ENCODE measurements at places on chromosomes 6 and 20. TPM values are rescaled to one million over a fixed set of nuclear protein-coding genes. Genes with fewer than 3 reads are reported as not detected.

DNA sequence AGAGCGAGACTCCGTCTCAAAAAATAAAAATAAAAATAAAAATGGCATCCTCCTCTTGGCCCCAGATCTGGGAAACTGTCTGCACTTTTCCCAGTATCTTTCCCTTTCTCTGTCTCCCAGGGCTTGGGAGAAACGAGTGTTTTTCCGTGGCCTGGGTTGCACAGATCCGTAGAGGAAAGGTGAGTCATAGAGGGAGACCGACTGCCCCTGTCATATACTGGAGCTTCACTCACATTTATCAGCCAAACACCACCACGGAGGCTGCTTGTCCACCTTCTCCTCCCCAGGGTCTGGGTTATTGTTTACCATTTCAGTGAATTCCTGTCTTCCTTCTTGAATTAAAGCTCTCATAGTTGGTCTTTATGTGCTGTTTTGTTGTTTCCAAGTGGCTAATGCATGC lies 31.9 kb upstream of the EIF2S2 start:
- H3K4me1 ChIP-seq = peaks cover 4% of the 10 kb centered on the region
- H3K36me3 ChIP-seq = no peaks in the 10 kb centered on the region
- peaks cover 4% of the 10 kb centered on the region for H3K27me3 ChIP-seq
- DNase-seq = no peak

GRCh38 chr20:41098703-41099250 lies 38.6 kb upstream of the PLCG1 start:
- no peaks in the 10 kb centered on the region for H3K27me3 ChIP-seq
- no peak overlapping the region for H3K4me3 ChIP-seq
- no peak for DNase-seq
- H3K27ac ChIP-seq = no peak overlapping the region
- H3K4me1 ChIP-seq = no peaks in the 10 kb centered on the region
- H3K36me3 ChIP-seq = peaks cover 65% of the 10 kb centered on the region

Gene FAM83B
- total RNA-seq = not detected

- H3K4me3 ChIP-seq = no peak overlapping the region
- H3K36me3 ChIP-seq = no peaks in the 10 kb centered on the region
- no peak for DNase-seq
Observed at GRCh38 chr6:142361779-142362750, 60.3 kb downstream of the ADGRG6 start.

DNA sequence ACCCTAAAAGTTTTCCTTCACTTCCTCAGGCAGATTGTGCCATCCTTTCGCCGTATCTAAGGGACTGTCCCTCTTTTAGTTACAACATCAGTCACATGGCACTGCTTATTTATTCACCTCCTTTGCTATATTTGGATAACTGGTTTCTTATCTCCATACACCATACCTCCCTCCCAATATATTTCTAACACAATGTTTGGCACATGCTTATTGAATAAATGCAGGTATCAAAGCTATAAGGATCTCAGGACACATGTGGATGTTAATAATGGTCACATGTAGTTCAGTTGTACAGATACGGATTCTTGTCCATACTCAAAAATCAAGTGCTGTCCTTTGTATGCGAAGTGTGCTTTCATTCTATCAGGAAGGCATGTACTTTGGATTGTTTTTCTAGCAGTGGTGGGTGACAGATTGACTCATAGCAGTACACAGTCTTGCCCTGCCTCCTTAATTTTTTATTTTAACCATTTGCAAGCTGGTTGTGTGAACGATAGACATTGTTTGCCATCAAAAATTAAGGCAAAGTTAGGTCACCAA lies 407.1 kb upstream of the RUNX2 start:
- H3K27me3 ChIP-seq = no peaks in the 10 kb centered on the region
- no peaks in the 10 kb centered on the region for H3K36me3 ChIP-seq
- DNase-seq = no peak
- H3K4me3 ChIP-seq = no peak overlapping the region
- H3K4me1 ChIP-seq = no peaks in the 10 kb centered on the region
- H3K27ac ChIP-seq = no peak overlapping the region

Gene ABHD16B
- total RNA-seq = not detected
